ENCODE measurements at places on chromosomes 2 and 18.

DNA sequence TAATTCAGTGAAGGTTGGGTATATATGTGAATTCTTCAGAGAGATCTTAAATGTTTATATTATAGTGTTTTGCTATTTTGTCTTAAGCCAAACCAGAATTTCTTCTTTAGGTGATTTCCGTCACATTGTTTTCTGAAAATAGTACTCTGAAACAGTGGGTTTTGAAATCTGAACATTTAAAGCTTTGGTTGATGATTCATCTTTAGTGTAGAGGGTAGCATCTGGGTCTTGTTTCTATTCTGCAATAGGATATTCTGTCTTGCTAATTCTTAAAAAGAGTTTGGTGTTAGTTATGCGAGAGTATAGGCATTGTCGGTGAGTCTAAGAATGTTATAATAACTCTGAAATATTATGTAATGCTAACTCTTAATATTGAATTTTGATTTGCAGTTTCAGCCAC is 69.6 kb upstream of the FAM237A start:
- DNase-seq: no peak

DNA sequence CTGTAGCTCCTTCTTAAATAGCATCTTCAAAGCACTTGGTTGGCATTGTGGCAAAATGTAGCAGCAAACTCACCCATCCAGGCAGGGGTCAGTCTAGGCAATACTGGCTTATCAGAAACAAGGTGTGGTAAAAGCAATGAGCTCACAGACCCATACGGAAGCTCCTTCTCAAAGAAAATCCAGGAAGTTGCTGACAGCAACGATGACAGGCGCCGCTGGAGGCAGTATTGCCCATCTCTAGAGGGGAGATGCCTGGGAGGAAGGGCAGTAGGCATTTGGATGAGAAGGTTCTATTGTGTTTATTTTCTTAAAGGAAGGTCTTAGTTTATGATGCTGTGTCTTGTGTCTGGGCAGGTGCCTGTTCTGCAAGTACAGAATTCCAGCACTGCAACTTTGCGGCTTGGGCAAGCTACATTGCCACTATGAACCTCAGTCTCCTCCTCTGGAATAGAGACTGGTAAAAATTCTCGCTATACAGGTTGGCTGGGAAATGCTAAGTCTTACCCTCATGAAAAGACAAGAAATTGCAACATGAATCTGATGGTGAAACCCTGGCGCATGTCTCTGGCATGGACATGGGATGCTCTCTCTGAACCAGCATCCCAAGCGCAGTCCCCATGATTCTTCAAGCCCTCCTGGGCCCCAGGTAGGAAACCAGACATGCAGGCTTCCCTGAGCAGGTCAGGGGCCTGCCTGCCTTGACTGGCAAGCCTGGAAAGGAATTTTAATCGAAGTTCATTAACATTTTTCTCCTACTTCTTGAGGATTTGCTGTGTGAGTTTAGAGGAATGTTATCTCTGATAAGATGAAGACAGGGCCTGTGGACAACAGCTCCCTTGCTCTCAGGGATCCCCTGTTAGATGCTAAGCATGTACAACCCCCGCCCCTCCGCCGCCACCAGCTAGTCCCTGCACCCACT is 156.0 kb downstream of the TFCP2L1 start:
- DNase-seq: no peak

DNA sequence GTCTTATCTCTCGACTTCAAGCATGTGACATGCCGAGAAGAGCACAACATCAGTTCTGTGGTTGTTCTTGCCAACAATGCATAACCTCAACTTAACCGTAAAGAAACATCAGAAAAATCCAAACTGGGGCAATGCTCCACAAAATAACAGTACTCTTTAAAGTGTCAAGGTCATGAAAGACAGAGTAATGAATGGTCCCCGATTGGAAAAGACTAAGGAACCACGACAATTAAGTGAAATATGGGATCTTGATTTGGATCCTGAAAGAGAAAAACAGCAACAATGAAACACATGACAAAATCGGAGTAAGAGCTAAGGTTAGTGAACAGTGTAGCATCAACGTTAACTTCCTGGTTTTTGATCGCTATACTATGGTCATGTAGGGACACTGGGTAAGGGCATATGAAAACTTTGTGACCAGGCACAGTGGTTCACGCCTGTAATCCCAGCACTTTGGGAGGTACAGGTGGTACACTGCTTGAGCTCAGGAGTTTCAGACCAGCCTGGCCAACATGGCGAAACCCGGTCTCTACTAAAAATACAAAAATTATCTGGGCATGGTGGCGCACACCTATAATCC is 55.2 kb downstream of the UNC50 start:
- no peak for DNase-seq

DNA sequence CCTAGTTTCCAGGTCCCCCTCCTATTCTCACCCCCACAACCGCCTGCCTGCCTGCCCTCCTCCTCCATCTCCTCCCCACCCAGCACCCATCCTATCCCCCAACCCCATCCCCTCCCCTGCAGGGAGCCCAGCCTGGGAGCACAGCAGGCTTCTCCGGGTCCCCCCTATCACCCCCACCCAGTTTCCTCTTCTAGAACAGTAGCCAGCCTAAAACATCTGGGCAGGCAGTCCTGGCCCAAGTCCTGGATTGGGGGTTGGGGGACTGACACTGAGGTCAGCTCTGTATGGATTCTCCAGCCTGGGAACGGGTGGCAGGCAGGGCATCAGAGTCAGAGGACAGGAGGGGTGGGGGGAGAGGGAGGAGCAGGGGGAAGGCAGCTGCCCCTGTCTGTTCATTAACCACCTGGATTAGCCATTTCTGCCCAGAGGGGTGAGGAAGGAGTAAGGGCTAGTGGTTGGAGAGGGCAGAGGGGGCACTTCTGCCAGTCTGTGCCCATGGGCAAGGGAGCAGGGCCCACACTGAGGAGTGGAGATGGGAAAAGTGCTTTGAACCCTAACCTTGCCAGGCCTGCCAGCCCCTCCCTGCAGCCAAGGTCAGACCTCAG is 60.0 kb downstream of the TNS1 start:
- no peak for DNase-seq

- no peak for DNase-seq
Measured at GRCh38 chr2:20623741-20624155, 27.1 kb downstream of the HS1BP3 start.

DNA sequence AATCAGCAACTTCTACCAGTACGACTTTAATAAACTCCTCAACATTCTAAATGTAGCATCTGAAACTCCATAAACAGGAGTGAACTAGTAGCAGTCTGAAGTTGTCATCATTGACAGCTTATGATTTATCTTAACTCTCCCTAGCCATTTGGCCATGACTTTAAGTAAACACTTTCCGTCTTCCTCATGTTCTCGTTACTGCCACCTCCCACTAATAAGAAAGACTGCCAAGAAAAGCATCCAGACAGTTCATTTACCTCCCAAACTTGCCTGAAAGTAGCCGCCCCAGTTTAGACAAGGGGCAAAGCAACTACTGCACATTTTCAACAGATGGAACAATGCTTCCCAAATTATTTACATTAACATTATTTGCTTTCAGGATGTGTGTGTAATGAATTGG is 287.5 kb downstream of the OSR1 start:
- DNase-seq: no peak

GRCh38 chr2:25105336-25106085 is 62.9 kb downstream of the POMC start:
- peak; percentile 10 for DNase-seq

GRCh38 chr18:51516478-51517038 is 319.1 kb upstream of the MEX3C start:
- DNase-seq: no peak

- no peak for DNase-seq
Measured at GRCh38 chr2:3704692-3705091, 1.3 kb downstream of the DCDC2C start.

GRCh38 chr2:70668432-70668831 is 99.6 kb downstream of the ADD2 start:
- DNase-seq: no peak

DNA sequence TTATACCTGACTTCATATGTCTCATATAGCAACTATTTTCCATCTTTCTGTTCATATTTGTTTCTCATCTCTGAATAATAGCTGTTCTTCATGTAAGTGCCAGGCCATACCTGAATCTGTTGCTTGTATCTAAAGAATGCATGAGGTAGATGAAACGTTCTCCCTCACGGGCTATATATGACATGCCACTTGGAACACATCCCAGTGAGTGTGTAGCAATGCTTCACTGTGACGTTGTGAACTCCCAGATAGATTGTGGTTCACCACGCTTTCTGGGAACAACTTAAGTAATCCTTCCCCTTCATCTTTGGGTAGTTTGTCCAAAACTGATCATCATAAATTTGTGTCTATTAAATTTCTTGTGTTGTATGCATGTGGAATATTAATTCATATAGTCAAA is 60.1 kb downstream of the RDH14 start:
- DNase-seq: peak; percentile 59

GRCh38 chr18:35417223-35417622 is 40.1 kb upstream of the ZNF396 start:
- no peak for DNase-seq

DNA sequence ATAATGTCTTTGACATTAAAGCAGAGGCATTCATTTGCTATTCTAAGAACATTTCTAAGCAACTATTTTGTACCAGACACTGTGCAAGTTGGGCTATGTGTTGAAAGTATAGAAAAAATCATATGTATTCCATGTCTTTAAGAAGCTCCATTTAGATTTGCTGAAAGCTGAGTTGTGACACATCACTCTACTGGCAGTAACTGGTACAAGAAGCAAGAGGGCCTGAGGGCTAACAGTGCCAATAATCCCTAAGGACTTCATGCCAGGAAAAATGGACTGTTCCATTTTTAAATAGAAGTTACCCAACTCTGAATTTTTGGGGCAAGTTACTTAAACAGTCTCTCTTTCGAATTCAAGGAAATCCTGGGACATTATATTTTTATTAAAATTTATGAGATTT is 178.7 kb downstream of the SRBD1 start:
- no peak for DNase-seq

DNA sequence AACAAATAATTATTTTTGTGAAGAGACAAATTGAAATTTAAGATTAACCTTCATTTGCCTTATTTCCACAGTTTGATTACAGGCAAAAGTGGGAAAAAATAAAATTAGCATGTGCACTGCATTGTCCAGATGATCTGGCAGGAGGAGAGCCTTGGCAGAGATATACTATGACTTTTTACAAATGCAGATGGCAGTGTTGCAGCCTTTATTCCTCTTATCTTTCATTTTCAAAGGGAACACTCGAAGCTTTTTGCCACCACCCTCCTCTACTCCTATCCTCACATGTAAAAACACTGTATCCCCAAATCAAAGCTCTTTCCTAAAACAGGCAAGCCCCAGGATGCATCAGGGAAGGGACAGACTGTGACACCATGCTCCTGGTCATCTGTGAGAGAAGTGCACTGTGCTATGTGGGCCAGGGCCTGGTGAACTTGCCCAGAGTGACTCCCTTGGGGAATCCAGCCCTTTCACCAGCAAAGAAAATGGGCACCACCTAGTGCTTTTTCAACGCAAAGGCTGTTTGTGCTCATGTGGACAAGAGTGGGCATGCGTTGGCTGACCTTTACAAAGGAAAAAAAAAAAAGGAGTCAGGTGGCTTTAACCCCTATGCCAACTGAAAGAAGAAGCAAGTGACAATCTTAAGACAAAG is 74.7 kb upstream of the ETAA1 start:
- peak; percentile 42 for DNase-seq

- no peak for DNase-seq
Measured at GRCh38 chr2:25306777-25307368, 34.9 kb downstream of the DNMT3A start.

DNA sequence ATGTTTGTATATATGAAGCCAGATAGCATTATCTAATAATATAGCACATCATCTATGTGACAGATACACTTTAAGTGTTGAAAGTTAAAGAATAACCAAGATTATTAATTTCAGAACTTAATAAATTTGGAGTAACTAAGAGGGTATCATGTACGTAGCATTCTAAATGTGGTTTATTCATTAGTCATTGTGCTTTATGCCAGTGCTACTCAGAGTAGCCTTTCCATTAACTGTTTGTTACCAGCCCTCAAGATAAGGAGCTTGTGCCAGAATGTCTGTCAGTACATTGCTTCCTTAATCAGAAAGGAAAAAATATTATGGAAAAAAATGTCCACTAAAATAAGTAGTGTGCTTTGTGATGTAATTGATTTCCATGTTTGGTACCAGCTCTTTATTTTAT is 94.9 kb upstream of the TWSG1 start:
- no peak for DNase-seq
